ENCODE measurements at places on chromosomes 5 and 9.

DNA sequence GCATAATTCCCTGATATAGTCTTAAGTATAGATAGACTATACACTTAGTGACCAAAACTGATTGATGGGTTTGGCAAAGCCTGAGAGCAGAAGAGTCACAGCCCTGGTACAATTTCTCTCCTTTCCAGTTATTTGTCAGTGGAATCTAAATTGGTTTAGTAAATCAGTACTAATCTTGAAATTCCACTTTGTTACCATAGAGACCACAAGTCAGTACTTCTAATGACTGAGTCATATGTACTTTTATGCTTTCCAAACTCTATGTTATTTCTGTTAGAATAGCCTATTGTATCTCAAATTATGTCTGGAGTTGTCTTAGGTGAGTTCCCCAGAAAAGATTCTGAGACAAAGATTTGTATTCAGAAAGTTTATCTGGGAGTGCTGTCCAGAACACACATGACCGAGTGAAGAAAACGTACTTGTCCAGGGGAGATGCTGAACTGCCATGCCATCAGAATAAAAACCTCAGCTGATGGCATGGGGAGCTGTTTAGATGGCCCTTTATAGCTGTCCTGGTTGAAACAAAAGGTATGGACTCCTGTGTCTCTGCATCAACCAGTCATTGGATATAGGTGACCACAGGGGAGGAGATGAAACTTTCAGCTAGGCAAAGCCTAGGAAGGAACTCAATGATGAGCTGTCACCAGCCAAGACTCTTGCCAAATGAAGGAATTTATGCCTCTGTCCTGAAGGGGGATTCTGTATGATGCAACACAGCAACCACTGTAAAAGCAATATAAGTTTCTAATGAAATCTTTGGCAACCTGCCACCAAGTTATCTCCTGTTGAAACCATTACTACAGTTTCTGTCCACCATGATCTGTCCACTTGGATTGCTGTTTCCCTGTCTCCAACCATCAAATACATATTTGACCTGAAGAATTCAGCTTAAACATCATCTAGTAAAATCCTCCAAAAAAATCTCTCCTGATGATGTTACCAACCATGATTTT is 18.0 kb upstream of the SMC2 start:
- DNase-seq = no peak

DNA sequence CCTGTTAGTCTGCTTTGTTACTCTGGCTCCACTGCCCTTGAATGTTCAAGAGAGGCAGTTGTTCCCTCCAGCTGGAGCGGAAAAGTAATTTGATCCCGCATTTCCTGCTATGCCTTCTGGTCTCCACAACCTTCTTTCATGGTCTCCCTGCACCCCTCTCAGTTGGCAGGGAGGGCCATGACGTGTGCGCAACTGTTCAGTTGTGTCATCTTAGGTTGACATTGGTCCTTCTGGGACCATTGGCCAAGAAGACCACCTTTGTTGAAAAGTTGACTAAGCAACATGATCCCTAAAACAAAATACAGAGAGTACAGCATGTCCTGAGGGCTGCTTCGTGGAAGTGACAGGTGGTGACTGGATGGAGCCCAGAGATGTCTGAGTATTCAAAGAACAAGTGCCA is 192.5 kb upstream of the TUT7 start:
- DNase-seq = no peak

DNA sequence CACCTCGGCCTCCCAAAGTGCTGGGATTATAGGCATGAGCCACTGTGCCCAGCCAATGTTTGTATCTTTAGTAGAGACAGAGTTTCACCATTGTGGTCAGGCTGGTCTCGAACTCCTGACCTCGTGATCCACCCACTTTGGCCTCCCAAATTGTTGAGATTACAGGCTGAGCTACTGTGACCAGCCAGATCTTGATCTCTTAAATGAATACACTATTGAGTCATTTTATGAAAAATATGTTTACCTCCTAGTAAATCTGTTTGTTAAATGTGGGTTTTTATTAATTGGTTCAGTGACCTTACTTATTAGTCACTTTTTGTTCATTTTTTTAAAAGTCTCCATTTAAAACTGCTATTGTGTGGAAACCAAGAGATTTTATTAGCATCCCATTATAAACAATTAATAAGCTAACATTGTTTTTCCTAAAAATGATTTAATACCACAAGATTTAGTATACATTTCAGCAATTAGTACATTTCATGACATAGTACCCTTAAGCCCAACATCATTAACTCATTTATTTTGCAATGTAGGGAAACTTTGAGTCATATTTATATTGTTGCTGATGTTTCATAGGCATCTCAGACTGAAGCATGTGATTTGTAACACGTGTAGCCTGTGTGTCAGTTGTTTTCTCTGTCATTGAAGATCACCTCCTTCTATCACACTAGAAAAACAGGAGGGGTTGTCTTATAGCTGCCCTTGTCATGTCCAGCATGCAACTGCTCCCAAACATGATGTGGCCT is 261.2 kb downstream of the TAF11L14 start:
- no peak for DNase-seq

GRCh38 chr5:14830210-14831005 is 41.2 kb downstream of the ANKH start:
- no peak for DNase-seq

DNA sequence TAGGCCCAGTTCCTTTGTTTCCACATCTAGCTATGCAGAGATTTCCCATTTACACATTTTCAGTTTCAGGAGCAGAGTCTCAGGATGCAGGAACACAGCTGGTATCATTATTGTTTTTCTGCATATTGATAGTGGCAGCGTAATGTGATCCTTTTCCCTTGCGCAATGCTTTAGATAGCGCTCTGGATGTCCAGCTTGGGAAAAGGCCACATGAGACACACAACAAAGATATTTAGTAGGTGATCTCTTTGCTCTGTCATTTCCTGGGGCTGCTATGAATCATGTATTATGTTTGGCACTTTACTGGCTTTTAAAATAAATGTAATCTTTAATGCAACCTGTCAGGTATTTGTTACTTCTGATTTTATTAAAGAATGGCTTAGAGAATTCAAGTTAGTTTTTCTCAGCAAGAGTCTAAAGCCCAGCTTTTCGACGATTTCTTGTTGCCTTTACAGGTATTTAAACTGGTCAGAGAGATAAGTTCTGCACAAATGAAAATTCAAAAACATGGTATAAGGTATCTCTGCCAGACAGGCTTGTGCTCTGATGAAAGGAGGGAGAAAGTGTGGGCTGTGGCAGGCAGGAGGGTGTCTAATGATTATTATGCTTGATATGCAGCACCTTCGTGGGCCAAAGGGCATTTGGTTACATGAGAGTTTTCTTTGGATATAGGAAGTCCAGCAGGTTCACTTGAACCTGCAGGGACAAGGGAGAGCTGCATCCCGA is 42.2 kb downstream of the PTTG1 start:
- DNase-seq = no peak

DNA sequence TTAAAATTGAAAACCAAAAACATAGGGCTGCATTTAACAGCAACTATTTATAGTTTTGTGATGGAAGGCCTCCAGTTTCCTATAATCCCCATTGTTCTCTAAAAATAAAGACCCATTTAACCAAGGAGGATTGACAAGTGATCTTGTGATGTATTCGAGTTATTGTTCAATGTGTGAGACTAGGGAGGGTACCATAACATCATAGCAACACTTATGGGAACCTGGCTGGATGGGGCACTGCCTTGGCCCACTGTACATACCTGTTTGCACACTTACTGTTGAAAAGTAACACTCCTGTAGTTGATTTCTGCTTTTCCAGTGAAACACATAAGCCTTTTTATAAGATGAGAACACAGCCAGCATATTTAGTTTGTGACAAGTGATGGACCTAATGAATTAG is 32.3 kb downstream of the MACIR start:
- DNase-seq = no peak

GRCh38 chr5:146805081-146805480 is 73.5 kb downstream of the PPP2R2B start:
- no peak for DNase-seq

- DNase-seq = no peak
Measured at GRCh38 chr5:173881811-173882575, 6.2 kb upstream of the CPEB4 start.

All from Kasumi-1 (cell line).